Cerebellar nuclear complex (tissue), 1 donor: ENCODE measurements at places on chromosomes 5 and 9.

GRCh38 chr5:177968661-177969211 lies 27.3 kb downstream of the PROP1 start:
- DNase-seq = no peak

DNA sequence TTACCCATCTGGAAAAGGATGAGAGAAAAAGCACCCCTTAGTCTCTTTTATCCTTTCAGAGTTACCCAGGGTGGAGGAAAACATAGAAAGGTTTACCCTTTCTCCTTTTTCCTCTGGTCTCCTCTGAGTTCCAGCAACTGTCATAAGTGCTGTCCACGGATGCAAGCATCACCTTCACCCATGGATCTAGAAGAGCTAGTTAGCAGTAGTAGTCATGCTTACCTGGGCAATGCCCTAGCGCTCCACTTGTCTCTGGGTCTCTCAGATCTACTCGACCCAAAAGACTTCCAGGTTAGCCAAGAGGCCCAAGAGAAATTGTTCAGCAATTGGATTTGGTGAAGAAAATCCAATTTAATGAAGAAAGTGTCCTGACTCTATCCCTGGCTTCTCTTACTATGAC lies 656.2 kb upstream of the PTPRD start:
- no peak for DNase-seq

DNA sequence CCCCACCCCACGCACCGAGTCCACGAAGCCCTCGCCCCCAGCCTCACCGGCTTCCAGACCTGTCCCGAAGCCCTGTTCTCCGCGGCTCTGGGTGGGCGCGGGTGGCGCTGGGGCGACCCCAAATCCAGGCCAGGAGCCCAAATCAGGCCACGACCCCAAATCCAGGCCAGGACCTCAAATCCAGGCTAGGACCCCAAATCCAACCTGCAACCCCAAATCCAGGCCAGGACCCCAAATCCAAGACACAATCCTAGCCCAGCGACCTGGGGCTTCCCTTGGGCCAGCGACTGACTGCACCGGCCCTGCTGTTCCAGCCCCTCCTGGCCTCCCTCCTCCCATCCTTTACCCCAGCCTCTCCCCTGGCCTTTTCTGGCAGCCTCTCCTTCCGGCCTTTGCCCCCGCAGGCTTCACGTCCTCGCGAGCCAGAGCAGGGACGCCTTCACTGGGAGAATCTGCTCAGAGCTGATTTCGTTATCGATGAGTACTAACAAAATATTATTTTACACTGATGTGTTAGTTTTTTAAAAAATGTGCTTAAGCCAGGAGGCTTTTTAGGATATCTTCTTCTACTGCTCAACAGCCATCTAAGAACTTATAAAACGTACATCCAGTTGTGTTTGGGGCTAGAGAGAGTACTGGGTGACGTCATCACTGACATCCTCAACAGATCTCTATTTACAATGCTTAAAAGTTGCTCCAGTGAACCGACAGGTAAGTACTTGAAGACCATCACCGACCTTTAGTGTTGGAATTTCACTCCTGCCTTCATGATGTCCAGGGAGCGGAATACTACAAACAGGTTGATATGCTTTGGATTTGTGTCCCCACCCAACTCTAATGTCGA lies 34.7 kb downstream of the TRIP13 start:
- no peak for DNase-seq

- DNase-seq = no peak
Observed at GRCh38 chr9:33506626-33507370, 17.3 kb upstream of the ANKRD18B start.

- no peak for DNase-seq
Observed at GRCh38 chr9:120435091-120435490, 144.9 kb downstream of the CDK5RAP2 start.

- DNase-seq = no peak
Observed at GRCh38 chr5:76813982-76814562, 4.8 kb upstream of the F2RL1 start.

DNA sequence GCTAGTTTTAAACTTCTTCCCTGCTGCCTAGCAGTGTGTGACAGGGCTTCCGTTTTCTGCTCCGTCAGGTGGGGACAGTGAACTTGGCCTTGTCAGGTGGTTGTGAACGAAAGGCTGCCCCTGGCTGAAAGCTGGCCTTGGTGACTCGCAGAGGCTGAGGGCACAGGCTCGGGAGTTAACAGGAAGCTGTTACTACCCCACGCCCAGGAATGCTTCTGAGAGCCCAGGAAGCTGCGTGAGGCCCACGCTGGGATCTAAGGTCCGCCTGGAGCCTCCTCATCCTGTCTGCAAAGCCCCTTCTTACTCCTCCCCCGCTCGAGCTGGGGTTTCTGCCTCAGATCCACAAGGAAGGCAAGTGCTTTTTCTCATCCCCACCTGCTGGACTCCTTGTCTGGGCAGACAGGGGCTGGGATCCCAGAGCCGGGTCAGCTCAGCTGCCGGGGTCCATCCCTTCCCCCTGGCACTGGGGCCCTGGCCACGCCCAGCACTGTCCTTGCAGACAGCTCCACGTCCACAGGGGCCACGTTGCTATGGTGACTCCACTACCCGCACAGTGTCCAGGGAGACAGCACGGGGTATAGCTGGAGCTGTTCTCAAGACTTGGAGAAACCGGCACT lies 124.7 kb upstream of the TBC1D2 start:
- no peak for DNase-seq

GRCh38 chr9:117160254-117160653 lies 254.6 kb downstream of the ASTN2 start:
- no peak for DNase-seq

DNA sequence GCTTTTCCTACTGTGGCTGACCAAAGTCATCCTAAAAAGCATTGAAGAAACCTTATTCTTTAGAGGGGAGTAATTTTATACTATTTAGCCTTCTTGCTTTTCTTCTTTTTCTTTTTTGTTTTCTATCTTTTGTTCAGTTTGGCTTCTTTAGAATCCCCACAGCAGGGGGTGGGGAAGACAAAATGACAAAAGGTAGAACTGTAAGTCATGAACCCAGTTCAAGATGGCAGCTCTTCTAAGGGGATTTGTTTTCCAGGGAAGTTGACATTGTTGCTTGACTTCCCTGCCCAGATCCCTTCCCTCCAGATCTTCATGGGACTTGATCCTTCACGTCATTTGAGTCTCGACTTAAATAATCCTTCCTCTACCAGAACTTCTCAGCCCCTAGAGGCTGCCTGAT lies 692.4 kb upstream of the DMAC1 start:
- no peak for DNase-seq

DNA sequence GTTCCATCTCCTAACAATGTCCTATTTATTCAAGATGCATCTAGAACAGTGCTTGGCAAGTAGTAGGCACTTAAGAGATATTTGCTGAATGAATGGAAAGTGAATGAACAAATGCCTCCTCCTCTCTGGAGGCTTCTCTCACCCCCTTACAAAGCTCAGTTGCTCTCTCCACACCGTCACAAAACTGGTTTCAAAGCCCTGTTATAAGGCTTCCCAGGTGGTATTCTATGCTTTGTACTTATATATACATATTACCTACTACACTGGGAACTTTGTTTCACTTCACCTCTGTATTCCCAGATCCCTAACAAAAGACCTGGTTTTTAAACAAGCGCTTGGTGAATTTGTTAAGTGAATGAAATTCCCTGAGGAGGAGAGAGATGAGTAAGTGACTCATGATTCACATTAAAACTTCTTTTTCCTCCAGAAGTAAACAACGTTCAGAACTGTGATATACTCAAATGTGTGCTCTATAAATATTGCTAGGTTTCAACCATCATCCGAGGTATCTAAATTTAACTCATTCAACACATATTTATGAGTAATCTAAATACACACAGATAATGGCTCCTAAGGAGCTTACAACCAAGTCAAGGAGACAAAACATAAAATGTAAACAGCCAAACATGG lies 36.0 kb downstream of the DENND1A start:
- no peak for DNase-seq

GRCh38 chr9:108703429-108703828 lies 152.4 kb downstream of the ACTL7B start:
- DNase-seq = no peak

- no peak for DNase-seq
Observed at GRCh38 chr9:113454914-113455761, 8.4 kb upstream of the RGS3 start.

GRCh38 chr9:1837453-1838084 lies 177.6 kb upstream of the SMARCA2 start:
- DNase-seq = no peak

DNA sequence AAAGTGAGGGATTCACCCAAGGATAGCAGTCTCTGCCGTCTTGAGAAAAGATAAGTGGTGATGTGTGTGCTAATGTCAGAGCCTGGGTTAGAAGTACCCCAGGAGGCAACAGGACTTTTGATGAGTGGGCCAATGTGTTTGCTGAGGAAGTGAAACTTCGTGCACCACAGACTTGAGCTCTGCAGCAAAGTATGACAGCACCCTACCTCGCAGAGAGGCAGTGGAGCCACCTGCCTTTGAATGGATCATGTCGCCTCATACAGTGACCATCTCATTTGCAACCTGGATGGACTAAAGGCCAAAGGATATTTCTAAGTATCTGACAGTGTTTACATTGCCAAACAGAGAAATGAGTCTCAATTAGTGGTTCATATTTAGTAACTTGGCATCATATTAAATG lies 593.9 kb upstream of the GRAMD2B start:
- DNase-seq = no peak

DNA sequence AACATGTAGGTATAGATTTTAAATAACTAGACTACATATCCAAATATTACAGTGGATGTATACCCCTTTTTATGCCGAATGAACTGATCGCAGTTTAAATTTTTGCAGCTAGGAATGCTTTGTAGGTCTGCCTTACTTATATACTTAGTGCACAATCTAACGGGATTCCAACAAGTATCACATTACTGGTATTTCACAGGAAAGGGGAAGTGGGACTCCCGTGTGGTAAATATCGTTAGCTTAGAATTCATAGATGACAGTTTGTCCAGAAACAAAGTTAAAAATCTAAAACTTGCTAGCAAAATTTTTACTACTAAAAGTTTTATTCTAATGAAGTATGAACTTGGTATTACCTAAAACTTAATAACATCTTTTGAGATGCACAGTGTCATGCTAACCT lies 193.5 kb upstream of the TLX3 start:
- DNase-seq = no peak

- DNase-seq = no peak
Observed at GRCh38 chr9:78666818-78667414, 370.0 kb downstream of the PSAT1 start.

DNA sequence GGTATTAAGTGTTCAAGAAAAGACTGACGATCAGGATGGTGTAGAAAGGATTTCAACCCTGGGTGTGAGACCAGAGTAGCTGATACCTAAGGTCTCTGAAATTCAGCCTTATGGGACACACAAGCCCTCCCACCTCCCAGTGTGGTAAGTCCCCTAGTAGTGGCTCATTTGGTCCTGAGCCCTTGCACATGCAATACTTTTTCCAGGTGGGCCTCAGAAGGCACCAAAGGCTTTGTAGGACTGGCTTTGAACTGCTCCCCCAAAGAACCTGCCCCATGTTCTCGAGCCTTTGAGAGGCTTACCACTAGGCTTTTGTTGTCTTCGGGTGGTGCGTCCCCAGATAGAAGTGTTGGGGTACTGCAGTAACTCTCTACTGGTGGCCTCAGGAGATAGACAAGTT lies 803 bp downstream of the GARIN3 start:
- DNase-seq = no peak

GRCh38 chr9:31034311-31034710 lies 1350.1 kb upstream of the ACO1 start:
- no peak for DNase-seq

- no peak for DNase-seq
Observed at GRCh38 chr5:27130587-27130986, 92.2 kb upstream of the CDH9 start.

GRCh38 chr5:151906246-151906645 lies 18.4 kb downstream of the GLRA1 start:
- DNase-seq = no peak

- DNase-seq = no peak
Observed at GRCh38 chr5:170228762-170229435, 3.9 kb upstream of the C5orf58 start.

GRCh38 chr5:103111468-103111867 lies 8.5 kb downstream of the GIN1 start:
- no peak for DNase-seq

DNA sequence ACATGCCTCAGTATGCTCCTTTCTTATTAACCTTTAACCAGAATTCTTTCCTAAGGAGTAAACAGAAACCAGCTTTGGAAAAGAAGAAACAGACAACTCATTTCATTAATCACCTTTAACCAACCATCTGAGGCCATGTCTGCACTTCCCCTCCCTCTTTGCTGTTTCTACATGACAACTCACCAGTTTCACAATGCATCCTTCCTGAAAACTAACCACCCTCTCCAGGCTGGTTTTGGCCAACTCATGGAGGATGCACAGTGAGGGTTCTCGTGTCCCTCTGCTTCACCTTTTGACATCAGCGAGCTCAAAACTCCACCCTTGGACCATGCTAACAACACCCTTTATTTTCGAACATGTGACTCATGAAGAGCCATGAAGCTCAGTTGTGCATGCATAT lies 244.1 kb downstream of the ELAVL2 start:
- no peak for DNase-seq

GRCh38 chr5:123093111-123093600 lies 4.1 kb downstream of the PRDM6 start:
- no peak for DNase-seq

DNA sequence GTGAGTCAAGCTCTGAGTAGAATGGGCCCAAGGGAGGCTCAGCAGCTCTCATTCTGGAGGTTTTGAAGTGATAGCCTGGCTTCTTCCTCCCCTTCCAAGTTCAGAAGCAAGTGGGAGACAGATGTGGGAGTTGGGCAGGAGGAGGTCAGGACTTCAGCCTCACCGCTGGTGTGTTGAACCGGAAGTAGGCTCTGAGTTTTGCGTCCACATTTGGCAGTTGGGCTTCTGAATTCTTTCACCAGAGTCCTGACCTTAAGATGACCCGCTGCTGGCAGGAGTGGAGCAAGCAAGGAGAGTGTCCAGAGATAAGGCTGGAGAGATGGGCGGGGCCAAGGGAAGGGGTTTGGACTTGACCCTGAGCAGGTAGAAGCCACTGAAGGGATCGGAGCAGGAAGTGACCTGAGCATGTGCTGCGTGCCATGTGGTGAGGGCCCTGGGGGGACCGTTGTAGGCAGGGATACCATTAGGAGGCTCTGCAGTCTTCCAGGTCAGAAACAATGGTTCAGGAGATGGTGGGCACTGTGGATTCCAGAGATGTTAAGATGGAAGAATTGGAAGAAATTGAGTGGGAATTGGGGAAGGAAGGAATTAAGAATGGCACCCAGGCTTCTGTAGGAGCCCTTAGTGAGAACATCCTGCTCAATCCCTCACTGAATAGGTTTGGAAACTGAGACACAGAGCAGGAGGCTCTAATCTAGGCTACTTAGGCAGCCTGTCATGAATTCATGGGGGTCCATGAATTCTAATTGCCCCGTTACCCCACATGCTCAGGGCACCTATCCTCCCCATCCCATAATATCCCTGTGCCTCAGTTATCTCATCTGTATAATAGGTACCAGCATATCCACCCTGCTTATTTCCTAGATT lies 25.9 kb downstream of the GALNT12 start:
- DNase-seq = no peak

GRCh38 chr5:153659039-153659736 lies 168.7 kb downstream of the GRIA1 start:
- no peak for DNase-seq
